ENCODE measurements at places on chromosomes 4 and X.

DNA sequence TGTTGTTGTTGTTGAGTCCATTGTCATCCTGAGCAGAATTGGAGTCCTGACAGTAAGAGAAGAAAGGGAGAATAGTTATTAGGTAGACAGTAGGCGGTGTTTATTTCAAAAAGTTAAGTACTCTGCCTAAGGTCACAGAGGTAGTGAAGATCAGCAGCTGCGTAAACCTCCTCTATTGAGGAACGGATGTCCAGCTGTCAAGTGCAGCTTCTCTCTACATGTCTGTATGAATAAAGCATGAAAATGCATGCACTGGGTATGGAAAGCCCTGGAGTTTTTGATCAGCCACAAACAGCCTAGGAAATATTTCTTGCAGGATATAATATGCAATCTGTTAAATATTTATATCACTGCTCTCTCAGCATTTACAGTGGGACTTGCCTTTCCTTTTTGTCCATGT is 109.4 kb upstream of the CBLL2 start:
- DNase-seq = peak; percentile 60

- no peak for DNase-seq
Observed at GRCh38 chr4:3760841-3761240, 5.3 kb upstream of the ADRA2C start.

DNA sequence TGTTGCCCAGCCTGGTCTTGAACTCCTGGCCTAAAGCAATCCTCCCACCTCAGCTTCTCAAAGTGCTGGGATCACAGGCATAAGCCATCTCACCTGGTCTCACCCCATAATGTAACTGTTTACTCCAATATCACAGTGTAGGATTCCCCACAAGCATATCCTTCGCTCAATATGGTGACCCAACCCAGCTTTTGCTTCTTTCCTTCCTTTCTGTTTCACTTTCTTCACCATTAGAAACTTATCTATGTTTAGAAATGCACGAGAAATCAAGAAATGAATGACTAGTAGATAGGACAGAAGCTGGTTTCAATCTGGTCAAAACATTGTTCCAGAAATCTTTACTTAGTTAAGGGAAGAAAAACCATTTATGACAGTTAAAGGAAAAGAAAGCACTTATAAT is 18.9 kb downstream of the TSPAN5 start:
- no peak for DNase-seq

DNA sequence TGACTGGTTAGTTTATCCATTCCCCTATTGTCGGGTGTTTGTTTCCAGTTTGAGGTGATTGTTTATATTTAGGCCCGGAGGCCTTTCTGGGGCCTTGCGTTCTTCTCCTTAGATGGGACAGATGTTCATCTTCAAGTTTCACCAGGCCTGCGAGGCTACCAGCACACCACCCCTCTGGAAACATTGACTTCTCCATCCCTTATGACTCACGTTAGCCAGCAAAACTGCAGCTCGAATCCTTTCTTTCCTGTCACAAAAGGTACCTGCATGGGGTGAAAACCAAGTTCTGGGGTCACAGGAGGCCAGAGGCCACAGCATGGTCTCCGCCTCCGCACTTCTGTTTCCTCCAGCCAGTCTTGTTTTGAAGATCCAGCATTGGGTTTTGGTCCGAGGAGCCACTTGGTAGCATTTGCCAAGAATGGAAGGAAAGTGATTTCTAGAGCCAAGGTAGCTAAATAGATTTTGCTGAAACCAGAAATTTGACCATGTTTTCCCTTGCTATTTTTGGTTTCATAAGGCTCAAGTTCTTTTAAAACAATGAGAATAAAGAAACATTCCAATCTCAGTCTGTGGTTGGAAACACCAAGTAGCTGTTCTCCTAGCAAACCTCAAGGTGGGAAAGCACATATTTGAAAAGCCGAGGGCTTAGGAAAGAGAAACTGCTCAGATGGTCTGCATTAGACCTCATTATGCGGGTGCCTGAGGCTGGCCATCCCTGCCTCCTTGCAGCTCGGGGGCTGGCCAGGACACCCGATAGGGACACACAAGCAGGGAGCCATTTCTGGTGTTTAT is 5.6 kb downstream of the NYX start:
- DNase-seq = no peak

DNA sequence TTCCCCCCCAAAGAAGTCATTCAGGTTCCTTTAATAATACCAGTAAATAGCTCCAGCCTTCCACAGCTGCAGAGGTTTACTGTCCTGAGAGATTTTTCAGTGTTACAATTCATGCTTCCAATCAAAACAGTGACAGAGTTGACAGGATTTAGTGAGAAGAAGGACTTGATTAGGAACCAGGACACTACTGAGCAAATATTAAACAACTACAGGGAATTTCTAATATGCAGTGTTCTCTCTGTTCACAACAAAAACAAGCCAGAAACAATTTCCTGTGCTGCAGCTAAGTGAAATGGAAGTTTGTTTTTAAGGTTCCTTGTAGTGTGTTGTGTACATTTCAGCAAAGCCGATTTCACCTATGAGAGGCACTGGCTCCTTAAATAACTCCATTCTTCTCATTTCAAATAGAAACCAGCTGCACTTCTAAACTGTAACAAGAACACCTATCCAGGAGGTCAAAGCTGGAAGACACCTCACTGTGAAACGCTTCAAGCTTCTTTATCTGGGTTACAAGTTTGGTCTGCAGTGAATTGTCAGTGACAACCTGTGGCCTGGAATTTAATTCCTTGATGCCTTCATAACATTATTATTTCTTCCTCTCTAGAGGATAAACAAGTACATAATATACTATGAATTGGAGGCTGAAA is 149.3 kb downstream of the RASL11B start:
- DNase-seq = peak; percentile 5

DNA sequence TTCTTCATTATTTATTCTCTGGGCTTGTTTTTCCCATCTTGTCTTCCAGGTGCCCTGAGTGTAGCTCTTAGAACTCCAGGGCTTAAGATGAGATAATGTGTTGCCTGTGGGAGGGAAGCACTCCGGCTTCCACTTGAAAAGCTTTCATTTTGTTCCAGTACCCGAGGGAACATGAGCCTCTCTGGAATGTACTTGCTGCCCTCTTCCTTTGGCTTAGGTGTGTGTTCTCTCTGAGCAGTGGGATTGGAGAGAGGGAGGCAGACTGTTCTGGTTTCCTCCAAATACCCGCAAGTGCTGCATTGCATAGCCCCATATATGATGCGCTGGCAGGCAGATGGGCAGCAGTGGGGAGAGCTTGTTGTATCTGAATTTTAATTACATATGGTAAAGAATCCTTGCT is 861 bp upstream of the DTHD1 start:
- no peak for DNase-seq

- DNase-seq = no peak
Observed at GRCh38 chr4:12911750-12912358, 572.3 kb downstream of the RAB28 start.

- no peak for DNase-seq
Observed at GRCh38 chr4:121690001-121690400, 6.8 kb downstream of the ANXA5 start.

DNA sequence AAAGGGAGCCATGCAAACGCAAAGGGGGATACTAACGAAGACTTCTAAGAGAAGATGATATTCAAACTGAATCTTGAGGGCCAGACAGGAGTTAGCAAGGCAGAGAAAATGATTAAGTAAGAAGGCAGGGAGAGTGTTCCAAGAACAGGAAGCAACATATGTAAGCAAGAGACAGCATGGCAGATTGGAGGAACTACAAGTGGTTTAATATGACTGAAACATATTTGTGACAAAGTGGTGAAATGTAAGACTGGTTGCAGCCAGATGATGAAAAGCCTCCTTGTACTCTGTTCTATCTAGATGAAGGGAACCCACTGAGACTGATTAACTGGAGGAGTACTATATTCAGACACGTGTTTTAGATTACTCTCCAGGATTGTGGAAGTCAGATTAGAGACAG is 116.6 kb upstream of the DIAPH2 start:
- DNase-seq = no peak

DNA sequence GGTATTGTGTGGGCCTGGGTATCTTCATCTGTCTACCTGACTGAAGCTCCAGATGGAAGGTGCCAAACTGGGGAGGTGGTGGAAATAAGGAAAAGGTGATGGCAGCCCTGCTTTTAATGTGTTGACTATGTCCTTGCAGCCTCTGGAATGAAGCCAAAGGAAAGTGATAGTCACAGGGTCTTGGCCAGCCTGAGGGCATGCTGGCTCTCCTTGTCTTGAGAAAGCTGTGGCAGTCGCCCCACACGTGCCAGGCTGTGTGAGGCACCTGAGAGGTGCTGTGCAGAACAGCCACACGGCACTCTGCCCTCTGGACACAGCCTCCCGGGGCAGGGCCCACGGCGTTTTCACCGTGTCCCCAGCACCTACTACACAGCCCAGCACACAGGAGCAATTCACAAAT is 77.6 kb downstream of the NAT8L start:
- no peak for DNase-seq

GRCh38 chrX:31302573-31303075 is 230.8 kb upstream of the FTHL17 start:
- no peak for DNase-seq

DNA sequence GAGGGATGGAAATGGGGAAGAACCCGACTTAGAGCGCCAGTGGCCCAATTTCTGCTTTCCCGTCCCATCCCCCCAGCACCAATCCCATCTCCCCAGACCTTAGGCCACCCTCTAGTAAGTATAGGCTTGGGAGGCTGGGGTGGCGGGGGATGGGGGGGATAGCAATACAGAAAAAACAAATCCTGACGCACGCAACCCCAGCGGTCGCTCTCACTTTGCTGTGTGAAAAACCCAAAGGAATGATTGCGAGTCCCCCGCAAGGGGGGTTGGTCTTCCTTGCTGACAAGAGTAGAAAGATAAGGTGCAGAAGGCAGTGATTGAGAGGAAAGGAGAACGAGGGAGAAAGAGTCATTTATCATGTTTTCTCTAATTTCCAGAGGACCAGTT is 863 bp downstream of the CPE start:
- DNase-seq = peak; percentile 91

DNA sequence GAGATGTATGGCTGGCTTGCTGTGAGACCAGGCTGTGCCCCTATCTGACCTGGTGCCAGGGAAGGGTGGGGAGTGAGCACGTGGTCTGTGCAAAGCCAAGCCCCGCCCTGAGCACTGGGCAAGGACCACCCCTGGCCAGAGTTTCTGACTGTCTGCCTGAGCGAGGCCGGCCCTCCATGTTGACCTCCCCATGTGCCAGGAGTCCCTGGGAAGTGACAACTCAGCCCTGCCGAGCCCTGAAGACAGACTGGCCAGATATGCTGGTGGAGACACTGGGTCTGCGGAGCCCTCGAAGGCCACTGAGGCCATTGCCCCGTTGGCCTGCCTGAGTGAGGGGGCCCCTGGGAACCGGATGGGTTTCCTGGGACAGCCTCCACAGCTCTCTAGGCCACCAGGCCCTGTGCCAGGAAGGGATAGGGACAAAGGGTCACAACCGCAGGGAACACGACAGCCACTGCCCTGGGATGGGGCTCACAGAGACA is 7.1 kb upstream of the BGN start:
- DNase-seq = no peak

- peak; percentile 99 for DNase-seq
Observed at GRCh38 chr4:47463235-47463956, at the start of gene COMMD8. Gene COMMD8, minus strand, starts transcription at chr4:47463702. Its CDS starts 51 bp downstream, at chr4:47463651.

DNA sequence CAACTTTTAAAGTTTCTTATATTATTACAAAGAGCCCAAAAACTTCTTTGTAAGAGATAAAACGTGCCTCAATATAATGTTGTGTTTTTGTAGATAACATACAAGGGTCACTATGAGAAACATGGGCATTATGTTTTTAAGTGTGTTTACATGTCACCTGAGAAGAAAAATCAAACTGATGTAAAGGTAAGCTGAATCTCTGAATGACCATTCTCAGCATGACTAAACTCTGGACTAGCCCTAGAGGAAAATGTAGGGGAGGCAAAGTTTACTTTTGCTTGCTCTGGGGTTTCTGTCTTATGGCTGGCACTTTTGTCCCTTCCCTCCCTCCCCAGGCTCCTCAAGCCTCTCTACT is 6.8 kb downstream of the MEPE start:
- DNase-seq = no peak

- DNase-seq = peak; percentile 48
Observed at GRCh38 chr4:1792832-1793495, at the start of gene FGFR3. Gene FGFR3, plus strand, starts transcription at chr4:1793293. Its CDS starts 642 bp downstream, at chr4:1793935.

GRCh38 chrX:153763989-153764755 is at the start of gene PLXNB3:
Gene PLXNB3, plus strand, starts transcription at chrX:153764249. Its CDS starts 1,287 bp downstream, at chrX:153765536.
- peak; percentile 86 for DNase-seq

GRCh38 chr4:113358784-113359183 is 309.3 kb downstream of the ANK2 start:
- no peak for DNase-seq

- no peak for DNase-seq
Observed at GRCh38 chr4:35963974-35964515, 280.3 kb downstream of the ARAP2 start.

DNA sequence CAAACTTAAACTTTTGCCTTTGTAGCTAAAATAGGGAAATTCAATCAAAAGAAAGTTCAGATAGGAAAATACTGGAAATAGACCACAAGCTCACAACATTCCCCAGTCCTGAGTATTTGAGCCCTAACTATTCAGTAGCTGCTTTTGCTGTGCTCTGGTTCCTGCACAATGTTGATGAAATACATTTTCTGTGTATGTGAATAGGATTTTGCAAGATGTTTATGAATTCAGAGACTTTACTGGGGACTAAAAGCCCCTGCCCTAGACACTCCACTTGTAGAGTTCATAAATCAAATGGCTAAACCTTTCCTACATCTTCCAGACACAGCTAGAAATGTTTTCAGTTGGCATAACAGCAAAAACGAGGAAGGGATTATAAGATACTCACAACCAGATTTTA is 105.9 kb downstream of the FBXO8 start:
- DNase-seq = no peak

DNA sequence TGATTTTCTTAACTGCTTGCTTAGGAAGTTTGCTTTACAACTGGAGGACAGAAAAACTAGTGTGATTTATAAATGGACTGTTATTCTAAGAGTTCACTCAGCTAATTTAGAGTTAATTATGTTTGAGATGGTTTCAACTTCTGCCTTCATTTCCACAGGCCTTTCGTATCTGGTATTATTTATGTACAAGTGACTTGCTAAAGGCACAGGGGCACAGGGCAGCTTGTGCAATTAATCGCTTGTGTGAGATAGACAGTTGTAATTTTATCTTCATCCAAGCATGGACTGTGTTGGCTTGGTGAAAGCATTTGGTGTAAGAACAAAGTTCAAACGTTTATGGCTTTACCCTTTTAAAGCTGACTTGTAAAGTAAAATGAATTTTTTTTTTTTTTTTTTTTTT is 38.3 kb downstream of the GPAT3 start:
- no peak for DNase-seq

DNA sequence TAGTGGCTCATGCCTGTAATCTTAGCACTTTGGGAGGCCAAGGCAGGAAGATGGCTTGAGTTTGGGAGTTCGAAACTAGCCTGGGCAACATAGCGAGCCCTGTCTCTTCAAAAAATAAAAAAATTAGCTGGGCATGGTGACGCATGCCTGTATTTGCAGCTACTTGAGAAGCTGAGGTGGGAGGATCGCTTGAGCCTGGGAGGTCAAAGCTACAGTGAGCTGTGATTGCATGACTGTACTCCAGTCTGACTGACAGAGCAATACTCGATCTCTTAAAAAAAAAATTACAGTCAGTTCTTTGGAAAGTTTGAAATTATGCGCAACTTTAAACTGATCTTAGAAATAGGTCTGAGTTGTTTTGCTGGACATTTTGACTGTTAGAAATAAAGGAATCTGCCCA is 55.8 kb downstream of the DOCK11 start:
- DNase-seq = no peak

All from NCI-H1417 (cell line).